ENCODE measurements at places on chromosomes 16 and 17.
A peak's percentile ranks its signal among the peaks of the same experiment; 100 is the strongest.

DNA sequence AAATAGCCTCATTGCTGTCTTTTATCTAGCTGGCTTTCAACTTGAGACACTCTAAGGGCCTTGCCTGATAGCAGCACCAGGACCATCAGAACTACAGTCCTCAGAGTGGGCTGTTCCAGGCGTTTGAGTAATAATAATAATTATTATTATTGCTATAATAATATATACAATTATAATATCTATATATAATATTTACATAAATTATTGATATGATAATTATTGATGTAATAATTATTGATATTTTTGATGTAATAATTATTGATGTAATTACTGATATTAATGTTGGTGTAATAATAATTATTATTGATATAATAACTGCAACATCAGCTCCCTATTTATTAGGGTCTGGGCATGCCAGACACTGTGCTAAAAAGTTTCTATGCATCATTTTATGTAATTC lies 25.6 kb upstream of the CRHR1 start:
- DNase-seq: no peak

- DNase-seq: no peak
Measured at GRCh38 chr17:54452666-54453348, 447.8 kb upstream of the TOM1L1 start.

- DNase-seq: no peak
Measured at GRCh38 chr16:57127037-57127763, 34.8 kb downstream of the CPNE2 start.

DNA sequence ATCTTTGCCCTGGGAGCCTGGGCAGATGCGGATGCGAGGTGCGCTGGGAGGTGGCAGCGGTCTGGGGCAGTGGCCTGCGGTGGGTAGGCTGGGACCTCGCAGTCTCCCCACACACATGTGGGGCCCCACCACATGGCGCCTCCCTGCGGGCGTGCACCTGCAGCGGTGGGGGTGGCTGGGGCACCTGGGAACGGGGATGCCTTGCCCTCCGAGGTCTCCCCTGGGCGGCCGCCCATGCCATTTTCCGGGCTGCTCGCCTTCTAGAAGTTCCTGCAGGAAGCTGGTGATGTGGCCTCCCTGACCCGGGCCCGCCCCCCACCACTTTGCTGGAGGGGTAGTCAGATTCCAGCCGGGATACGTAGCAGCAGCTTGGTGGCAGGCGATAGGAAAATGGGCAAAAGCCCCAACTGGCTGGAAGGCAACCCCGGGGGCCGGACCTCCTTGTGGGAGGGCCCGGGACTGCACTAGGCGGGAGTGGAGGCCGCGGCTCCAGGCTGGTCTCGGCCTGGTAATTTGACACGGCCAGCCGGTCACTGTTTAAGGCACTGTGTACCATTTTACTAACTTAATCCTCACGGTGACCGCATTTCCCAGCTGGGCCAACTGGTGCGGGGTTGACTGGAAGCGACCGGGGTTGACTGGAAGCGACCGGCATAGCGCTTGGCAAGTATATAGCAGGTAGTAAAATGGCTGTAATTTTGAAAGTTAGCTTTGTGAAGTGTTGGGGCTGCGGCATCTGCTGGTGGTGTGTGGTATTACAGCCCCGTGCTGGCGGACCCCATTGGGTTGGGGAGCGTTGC lies 38.5 kb downstream of the IGF2BP1 start:
- DNase-seq: peak; percentile 38

GRCh38 chr16:26961459-26961858 lies 105.3 kb upstream of the C16orf82 start:
- no peak for DNase-seq

- DNase-seq: no peak
Measured at GRCh38 chr16:89815639-89816348, 653 bp downstream of the FANCA start.

- DNase-seq: no peak
Measured at GRCh38 chr17:63178530-63178929, 212.5 kb downstream of the TANC2 start.

DNA sequence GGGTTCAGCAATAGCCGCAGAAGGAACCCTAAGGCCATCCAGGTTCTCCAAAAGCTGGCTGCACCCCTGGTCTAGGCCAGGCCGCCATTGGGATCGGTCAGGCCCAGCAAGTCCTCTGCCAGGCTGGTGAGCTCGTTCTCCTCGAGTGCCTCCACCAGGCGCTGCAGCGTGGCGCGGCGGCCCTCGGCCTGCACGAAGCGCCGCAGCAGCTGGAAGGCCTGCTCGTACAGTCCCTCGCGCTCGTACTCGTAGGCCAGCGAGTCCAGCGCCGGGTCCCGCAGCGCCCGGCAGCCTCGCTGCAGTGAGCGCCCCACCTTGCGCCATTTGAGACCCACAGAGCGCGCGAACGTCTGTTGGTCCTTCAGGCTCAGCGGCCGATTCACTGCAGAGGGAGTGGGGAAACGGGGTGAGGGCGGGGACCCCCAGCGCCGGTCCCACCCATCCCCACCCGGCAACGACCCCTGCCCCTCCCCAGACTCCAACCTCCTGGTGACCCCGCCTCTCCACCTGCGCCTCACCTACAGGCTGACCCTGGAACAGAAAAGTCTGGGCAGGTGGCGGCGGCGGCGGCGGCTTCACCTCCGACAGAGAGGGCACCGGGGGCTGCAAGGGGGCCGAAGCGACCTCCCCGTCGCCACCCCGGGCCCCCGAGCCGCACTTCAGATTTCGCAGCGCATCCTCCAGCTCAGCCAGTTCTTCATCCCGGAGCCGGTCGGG lies 3.9 kb upstream of the B3GNT9 start:
- DNase-seq: no peak

GRCh38 chr16:13923703-13924298 lies 3.8 kb downstream of the ERCC4 start:
- no peak for DNase-seq

- DNase-seq: no peak
Measured at GRCh38 chr17:61460796-61461585, 8.8 kb downstream of the TBX4 start.

- DNase-seq: no peak
Measured at GRCh38 chr16:8075271-8075670, 515.0 kb downstream of the TMEM114 start.

- DNase-seq: no peak
Measured at GRCh38 chr17:81125573-81126081, 39.7 kb upstream of the PVALEF start.

DNA sequence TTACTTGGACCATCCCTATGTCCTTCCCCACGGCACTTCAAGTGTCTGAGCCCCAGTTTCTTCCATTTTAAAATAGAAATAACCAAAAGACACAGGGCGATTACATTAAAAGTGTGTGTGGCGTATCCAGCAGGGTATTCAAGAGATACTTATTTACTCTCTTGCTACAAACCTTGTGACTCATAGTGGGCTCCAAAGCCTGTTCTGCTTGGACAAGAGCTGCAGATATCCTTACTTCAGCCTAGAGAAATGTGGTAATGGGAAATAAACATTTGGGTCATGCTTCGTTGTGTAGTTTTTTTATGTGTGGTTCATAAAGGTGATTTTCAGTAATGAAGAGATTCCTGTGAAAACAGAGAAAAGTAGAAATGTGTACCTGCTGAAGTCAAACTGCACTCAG lies 288.9 kb upstream of the CDH11 start:
- no peak for DNase-seq

GRCh38 chr16:4591706-4592470 lies 22.8 kb downstream of the UBALD1 start:
- DNase-seq: no peak

DNA sequence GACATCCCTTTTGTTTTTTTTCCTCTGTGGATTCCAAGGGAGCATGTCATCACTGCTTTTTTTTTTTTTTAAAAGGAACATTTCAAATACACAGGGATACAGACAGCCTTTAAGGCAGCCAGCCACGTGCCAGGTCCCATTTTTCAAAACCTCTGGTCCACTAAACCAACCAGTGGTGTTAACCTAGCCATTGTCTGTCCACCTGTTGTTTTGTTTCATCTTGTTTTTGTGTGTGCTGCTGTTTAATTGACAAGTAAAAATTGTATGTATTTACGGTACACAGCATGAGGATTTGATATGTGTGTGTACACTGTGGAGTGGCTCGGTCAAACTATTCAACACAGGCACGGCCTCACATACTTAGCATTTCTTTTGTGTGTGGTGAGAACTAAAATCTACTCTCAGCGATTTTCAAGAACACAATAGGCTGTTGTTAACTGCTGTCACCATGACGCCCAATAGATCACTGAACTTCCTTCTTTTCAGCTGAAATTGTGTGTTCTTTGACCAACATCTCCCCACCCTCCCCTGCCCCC lies 19.2 kb downstream of the TMEM114 start:
- no peak for DNase-seq

DNA sequence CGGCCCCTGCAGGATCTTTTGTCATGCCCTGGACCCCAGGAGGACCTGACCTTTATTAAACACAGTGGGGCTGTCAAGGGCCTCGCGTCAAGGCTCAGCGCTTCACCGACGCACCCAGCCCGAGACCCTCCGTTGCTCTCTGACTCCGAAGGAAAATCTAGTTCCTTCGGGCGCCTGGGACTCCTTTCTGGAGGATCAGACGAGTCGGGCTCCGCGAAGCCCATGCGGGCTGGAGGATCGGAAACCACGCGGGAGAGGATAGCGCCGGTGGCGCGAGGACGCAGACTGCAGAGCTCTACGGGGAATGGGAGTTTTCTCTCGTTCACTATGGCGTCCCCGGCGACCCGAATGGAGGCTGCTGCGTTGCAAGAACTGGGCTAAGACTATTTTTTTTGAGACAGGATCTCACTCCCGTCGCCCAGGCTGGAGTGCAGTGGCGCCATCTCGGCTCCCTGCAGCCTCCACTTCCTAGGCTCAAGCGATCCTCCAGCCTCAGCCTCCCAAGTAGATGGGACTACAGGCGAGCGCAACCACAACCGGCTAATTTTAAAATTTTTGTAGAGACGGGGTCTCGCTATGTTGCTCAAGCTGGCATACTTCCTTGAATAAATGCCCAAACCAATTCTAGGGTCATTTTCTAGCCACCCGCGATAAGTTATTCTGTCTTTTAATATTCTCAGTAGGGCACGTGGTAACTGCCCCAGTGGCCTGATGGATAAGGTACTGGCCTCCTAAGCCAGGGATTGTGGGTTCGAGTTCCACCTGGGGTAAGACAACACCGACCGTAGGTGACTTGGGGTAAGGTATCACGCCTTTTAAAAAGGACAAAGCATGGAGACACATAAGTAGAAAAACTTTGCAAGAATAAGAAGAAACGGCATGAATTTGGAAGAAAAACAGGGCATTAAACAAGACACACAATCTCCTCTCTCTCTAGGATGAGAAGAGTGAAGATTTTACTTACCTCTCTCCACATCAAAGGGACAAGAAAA lies 5.5 kb downstream of the OR1F1 start:
- DNase-seq: no peak

- peak; percentile 65 for DNase-seq
Measured at GRCh38 chr17:19338031-19338990, 24.2 kb downstream of the B9D1 start.

DNA sequence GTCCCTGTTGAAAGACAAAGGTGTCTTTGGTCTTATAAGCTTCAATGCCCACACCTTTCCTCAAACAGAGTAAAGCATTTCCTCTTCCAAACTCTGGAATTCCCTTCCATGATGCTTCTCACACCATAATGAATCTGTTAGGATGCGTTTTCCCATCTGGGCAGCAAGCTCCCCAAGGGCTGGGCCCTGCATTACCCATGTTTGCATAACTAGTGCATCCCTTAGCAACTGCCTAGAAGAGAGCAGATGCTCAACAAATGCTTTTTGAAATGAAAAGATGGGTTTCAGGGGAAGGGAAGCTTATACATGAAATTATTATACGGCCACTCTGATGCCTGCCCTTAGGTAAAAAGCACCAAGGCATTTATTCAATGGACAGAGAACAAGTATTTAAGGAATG lies 124.5 kb upstream of the CCL2 start:
- no peak for DNase-seq
